Erythroblast (primary cell): ENCODE measurements at places on chromosomes 12 and 14.

DNA sequence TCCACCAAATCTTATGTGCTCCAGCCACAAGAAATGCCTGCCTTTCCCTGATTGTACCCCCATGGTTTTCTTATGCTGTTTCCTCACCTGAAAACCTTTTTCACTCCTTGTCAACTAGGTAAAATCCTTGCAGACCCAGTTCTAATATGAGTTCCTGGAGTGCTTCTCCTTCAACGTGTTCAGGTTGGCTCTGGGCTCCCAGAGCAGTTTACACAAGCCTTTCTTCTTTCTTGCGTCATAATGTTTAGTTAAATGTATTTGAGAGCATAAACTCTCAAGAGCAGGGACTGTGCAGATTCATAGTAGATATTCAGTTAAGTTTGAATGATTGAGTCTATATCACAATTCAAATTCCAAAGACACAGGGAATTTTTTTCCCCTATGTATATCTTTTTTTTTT lies 484.8 kb upstream of the CCDC196 start:
- no peak for DNase-seq

- DNase-seq = no peak
Measured at GRCh38 chr14:34170882-34171281, 220.0 kb upstream of the EGLN3 start.

DNA sequence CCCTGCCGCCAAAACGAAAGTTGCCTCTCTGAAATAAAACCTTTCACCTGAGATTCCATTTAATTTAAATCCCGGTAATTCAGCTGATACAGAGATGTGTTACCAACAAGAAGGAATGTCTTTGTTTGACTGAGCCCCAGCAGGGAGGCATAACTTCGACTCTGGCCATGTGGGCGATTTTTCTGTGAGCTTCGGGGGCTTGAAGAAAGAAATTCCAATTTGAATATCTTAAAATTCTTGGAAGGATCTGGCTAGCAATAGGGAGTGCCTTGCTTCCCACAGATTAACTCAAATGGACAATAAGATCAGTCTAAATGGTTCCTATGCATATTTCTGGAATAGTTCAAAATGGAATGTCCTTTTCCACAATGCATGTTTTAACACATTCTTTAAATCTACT lies 252.5 kb upstream of the TMPO start:
- no peak for DNase-seq

- DNase-seq = no peak
Measured at GRCh38 chr12:4228122-4228580, 45.4 kb upstream of the CCND2 start.

- peak; percentile 25 for DNase-seq
Measured at GRCh38 chr12:66190519-66191370, 1.7 kb downstream of the IRAK3 start.

- DNase-seq = no peak
Measured at GRCh38 chr14:104112609-104113571, 25.5 kb upstream of the KIF26A start.

DNA sequence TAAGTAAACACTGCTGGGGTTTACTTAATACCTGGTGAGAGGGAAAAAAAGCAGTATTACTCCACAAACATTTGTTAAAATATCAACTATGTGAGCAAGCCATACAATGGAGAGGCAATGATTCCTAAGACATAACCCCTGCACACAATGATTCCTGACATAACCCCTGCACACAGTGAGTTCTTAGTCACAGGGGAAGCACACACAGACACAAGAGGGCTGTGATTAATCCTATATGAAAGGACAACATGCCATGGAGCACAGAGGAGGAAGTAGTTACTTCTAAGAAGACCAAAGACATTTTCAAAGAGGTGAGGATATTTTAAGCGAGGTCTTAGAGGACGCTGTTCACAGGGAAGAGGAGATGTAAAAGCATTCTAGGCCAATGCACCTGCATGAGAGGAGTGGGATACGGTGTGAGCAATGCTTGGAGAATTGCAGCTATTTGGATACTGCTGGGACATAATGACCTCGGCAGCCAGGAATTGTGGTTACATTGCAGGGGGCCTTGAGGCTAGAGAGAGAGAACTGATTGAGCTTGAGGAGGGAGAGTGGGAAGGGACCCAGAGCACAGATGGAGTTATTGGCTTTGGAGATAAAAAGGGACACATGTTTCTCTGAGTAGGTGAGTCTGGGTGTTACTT lies 211.9 kb downstream of the APAF1 start:
- DNase-seq = no peak

- DNase-seq = no peak
Measured at GRCh38 chr12:111201036-111201435, 167.9 kb downstream of the PHETA1 start.

DNA sequence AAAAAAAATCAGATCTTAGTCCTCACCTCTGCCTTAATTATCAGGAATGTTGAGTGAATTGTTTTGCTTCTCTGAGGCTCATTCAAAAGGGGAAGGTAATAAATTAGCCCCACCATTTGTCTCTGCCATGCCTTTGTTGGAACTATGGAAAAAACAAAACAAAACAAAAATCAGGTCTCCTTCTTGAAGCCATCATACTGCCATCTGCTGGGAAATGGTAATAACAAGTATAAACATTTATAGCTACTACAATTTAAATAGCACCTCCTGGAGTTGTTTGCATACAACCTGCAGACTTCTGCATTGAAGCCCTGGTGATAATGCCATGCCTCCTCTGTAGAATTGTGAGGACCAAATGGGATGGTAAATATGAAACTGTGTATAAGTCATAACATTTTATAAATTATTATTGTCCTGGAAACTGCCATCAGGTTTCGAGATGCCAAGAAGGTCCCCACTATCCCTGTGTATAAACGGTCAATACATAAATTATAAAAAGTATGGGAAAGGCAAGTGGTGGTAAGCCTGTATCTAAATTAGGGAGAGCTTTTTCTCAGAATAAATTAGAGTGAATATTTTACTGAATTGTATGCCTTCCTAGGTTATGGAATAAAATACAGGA lies 87.2 kb upstream of the FGD4 start:
- DNase-seq = peak; percentile 57

DNA sequence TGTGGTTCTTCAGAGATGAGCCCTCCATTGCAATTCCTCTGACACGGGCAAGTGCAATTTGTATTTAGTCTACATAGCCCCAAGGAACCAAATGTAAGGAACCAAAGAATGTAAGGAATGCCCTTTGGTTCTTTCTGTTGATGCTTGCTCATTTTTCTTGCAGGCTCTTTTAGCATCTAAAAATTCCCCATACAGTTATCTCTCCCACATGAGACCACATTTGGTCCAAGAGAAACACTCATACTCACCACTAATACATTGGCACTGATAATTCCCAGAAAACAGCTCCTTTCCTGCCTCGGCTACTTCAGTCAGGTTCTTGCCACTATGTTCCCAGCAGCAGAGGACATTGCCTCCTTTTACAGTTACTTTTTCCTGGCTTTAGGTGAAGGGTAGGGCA lies 332.6 kb downstream of the AEBP2 start:
- DNase-seq = no peak

DNA sequence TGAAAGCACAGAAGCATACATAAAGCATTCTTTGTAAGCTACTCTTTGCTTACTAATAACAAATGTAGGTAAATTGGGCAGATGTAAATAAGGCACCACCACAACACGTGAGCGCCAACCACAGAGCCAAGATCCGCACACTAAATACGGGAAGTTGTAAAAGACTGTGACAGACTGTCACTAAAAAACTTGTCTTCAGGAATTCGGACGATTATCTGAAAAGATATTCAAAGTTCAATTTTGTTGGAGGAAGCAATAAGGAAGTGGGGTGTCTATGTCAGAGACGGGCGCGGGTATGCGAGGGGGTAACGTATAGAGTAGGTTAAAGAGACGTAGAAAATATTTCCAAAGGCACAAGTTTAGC lies 1.5 kb upstream of the HSP90B1 start:
- DNase-seq = peak; percentile 47

- DNase-seq = no peak
Measured at GRCh38 chr12:14982562-14982961, 9.7 kb downstream of the PDE6H start.

- DNase-seq = no peak
Measured at GRCh38 chr12:120090206-120090605, 26.3 kb downstream of the RAB35 start.

DNA sequence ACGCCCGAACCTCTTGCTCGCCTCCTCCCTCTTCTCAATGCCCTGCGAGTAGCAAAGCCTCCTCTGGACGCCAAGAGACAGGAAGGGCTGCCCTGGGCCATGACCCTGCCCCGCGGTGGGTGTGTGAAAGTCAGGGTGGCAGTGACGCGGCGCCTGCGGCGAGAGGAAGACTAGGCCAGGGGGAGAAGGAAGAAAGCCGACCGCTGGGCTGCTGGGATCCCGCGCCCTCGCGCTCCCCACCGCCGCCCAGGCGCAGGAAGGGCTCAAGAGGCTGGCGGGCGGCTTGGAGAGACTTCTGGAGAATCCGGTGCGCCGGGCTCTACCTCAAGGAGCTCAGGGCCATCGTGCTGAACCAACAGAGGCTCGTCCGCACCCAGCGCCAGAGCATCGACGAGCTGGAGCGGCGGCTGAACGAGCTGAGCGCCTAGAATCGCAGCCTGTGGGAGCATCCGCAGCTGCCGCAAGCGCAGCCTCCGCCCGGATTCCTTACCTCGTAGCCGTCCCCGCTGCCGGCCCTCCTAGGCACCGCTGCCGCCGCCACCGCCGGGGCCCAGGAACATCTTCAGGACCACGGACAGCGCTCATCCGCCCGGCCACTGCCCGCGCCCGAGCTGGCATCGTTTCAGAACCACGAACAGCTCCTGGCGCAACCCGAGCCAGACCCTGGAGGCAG lies 105.0 kb upstream of the PRB2 start:
- DNase-seq = peak; percentile 75

DNA sequence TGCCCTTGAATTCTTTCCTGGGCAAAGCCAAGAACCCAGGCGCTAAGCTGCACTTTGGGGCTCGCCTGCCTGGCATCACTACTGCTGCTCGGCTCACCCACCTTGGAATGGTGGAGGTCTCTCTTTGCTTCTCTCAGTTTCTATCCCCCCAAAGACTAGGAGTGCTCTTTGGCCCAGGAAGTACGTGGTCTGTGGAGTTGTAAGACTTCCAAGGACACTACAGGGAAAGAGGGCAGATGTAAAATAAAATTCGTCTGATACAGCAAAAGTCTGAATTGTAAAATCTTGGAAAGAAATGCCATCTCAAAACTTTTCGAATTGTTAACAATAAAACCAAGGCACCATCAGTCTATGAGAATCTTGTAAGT lies 52.5 kb upstream of the MAP1LC3B2 start:
- DNase-seq = no peak

DNA sequence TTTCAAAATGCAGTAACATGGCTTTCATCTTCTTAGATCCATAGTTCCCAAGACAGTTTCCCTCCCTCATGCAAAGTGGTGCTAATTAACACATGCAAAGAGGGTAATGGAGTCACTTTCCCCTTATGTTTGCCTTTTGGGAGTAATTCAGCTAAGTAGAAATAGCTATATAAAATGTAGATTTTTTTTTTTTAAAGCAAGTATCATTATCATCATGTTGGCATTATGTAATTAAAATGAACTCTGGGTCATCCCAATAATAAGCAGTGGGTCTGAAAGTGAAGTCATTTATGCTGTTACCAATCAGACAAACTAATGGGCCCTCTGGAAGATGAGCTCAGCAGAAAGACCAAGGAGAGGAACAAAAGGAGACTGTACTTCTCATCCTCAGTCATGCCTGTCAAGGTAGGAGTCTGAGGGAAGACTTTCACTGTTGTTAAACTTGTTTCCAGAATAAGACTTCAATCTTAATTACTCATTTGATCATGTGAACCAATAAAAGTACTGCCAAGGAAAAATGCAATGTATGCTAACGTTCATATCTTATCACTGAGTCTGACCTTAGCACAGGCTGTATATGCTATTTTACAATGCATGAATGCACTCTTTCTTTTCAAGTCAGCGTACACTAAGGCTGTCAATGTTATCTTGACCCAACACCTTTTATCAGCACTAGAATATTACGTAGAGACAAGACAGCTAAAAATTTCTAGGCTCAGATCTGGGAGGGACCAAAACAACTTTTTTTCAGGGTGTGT lies 26.8 kb downstream of the AREL1 start:
- peak; percentile 55 for DNase-seq

DNA sequence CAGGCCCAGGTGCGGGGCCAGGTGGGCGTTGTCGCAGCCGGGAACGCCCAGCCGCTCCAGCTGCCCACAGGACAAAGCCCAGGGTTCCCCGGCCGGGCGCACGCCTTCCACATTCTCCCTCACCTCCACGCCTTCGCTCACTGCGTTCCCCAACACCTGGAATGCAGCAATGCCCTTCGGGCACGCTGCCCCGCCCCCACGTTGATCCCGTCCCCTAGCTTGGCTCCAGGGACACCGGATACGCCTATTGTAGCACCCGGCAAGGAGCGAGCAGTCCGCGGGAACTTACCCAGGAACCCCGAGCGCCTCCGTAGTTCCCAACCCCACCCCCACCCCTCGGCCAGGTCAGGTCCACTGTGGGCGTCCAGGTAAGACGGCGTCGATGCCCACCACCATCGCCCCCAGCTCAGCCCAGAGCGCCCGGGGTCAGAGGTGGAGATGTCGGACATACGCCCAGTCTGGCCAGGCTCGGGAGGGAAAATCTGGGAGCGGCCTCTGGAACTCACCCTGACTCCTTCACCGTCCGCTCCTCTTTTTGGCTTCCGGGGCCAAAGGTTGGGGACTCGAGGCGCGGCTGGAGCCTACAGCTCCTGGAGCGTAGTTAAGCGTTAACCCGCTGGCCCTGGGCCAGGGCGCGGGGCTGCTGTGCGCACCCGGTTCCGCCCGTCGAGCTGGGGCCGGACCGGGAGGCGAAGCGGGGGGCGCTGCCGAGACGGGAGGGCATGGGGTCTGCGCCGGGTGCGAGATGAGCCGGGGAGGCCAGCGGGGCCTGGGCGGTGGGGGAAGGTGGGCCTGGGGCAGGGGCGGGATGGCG lies 594 bp upstream of the CEP170B start:
- no peak for DNase-seq
